ENCODE measurements at places on chromosomes 6 and 20.

DNA sequence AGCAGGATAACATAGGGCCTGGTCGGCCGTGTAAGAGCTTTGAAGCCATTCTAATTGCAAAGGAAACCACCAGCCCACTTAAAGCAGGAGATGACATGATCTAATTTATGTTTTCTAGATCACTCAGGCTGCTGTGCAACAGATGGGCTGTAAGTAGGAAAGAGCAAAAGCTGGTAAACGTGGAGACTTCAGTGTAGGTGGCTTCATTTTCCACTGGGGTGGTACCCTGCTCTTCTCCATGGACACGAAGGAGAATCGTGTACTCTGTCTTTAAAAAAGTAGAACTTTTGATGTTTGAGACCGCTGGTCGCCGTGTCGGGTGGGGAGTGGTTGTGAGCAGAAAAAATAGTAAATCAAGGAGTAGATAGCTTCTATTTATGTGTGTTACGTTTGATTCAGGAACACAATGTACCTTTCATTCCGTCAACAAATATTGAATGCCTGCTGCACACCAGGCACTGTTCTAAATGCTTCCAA lies 6.4 kb downstream of the CASS4 start:
- no peak for DNase-seq

- DNase-seq = no peak
Measured at GRCh38 chr6:46184114-46184513, 13.3 kb upstream of the ENPP5 start.

DNA sequence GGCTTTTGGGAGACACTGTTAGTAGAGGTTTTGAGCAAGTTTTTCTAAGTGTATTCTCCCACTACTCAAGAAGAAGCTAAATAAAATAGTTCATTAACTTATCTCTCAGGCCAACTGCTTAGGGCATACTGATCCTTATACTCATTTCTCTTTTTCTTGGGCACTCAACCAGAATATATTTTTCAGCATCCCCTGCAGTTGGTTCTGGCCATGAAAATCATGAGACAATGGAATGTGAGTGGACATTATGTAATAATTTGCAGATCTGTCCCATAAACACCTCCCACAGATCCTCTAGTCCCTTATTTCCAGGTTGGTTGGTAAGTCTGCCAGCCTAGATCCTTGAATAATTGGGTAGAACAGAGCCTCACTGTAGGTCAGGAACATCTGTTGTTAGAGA lies 136.7 kb downstream of the AIG1 start:
- no peak for DNase-seq

DNA sequence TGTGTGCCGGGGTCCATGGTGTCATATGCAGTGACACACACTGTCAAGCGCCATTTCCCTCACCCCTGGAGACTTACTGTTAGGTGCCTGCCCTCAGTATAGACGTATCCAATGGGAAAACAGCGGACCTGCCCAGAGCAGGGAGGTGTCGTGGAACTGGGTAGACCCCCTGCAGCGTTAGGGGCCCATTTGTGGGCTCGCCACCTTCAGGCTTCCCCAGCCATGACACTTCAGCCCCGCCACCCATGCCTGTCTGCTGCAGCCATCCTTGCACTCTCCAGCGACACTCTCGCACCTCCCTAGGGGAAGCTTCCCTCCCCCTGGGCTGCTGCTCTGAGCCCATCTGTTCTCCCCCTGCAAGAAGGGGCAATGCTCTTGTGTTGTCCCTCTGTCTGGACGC lies 43.2 kb downstream of the STK35 start:
- no peak for DNase-seq

DNA sequence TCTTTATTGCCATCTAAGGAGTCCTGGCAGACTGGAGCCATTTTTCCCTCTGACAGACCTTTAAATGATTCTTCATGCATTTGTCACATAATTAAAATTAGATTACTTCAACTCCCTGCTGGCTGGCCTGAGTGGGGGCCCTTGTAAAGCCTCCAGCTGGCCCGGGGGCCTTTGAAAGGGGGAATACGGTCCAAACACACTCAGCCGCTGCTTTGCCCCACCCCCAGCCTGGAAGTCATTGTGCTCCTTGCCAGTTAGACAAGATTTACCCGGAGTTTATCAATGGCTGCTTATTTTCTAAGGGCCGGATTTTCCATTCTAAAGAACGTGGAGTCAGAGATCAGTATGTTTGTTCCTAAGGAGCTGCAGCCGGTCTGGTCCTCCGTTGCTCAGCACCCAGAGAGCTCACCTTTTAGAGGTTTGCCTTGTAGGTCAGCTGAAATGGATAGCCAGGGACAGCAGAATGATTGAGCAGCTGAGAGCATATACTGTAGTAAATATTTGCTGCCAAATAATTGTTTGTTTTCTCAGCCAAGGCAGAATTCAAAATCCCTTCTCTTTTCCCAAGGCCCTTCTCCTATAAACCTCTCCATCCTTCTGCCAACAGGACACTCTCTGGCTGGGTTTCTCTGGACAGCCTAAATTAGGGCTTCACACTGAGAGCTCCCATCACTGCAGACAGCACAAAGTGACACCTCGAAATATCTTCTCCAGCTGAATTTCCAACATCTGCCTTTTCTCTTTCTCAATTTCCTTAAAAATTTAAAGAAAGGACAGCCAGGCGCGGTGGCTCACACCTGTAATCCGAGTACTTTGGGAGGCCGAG lies 68.4 kb upstream of the RBM24 start:
- no peak for DNase-seq

DNA sequence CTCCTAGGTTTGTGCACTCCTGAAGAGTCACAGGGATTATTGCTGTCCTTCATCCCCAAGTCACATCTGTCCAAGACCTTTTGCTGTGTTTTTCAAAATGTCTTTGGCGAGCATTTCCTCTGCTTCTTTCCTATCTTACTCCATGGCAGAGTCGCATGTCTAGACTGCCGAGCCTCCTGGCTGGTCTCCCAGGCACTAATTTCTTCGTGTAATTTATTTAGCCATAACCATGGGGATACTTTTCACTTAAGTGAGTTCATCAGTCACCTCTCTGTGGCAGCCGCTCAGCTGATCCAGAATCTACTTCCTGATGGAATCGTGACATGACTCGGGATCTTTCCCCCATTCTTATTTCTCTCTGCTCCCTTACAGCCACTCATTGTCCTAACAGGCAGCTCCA lies 25.8 kb downstream of the ADGRF5 start:
- DNase-seq = no peak

All from NCI-H510A treated with DMSO at 0.1 percent for 48 hours (cell line).